ENCODE measurements at places on chromosomes 16 and 17.
A peak's percentile ranks its signal among the peaks of the same experiment; 100 is the strongest.

DNA sequence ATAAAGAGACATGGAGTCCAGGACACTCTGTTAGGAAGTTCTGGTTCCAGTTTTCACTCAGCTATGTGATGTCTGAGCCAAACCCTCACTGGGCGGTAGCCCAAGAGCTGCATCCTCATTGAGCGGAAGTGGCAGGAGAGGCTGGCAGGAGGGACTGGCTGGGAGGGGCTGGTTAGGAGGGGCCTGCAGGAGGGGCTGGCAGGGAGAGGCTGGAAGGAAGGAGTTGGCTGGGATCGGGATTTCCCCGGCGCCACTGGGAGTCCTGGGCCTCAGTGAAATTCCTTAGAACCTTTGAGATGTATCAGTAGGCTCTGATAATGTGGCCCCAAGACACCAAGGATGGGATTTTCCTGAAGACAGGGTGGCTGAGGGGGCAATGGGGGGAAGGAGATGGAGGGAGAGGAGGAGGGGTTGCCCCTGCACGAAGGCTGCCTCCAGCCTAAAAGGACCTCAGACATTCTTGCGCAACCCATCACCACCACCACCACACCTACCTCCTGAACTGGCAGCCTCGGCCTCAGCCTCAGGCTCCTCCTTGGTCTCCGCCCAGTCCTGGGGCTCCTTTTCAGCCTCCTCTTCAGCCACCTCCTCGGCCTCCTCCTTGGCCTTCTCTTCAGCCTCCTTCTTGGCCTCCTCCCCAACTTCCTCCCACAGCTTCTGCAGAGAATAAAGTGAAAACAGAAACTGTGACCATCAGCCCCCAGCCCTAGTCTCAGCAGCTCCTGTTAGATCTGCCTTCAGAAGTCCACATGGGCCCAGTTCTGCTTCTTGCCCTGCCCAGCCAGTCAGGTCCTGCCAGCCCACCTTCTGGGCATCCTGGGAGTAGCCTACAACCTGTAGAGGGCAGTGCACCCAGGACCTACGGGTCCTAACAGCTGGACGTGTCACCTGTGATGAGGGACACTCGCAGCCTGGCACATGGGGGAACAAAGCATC lies 31.7 kb downstream of the CNGB1 start:
- no peak for DNase-seq

- DNase-seq, result no peak
Observed at GRCh38 chr17:45293413-45294211, 23.2 kb downstream of the MAP3K14 start.

DNA sequence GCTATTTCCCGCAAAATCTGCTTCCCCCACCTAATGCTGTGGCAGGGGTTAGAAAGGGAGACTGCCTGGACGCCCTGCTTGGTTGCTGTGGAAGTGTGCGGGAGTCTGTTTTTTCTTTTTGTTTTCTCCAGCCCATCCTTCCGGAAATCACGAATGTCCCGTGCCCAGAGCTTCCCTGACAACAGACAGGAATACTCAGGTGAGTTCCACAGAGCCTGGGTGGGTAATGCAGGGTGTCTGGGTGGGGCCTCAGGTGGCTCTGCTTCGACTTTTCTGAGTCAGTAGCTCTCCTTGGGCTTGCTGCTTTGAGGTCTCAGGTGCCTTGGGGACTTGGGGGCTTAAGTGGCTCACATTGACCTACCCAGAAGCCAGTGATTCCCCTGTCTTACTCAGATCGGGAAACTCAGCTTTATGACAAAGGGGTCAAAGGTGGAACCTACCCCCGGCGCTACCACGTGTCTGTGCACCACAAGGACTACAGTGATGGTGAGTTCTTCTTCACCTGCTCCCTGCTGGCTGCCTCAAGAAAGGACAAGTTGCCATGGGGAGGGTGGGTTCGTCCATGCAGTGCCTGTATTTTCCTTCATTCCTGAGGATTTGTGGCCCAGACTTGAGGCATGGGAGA lies 11.4 kb downstream of the LIMD2 start:
- DNase-seq, result no peak

DNA sequence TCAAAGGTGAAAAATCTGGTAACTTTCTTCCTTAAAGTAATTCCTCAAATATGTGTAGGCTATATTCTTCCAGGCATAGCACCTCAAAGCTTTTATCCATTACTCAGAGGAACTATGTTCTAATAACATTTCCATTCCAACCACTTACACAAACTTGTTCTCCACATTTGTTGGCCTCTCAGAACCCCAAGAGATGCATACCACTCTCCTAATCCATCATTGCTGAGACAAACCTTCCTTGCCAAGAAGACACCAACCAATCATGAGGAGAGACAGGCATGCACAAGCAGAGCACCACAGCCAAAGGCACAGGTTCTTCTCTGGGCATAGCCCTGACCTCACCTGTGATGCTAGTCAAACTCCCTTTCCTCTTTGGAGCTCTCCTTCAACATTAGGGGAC lies 20.9 kb downstream of the CDH11 start:
- DNase-seq, result no peak

DNA sequence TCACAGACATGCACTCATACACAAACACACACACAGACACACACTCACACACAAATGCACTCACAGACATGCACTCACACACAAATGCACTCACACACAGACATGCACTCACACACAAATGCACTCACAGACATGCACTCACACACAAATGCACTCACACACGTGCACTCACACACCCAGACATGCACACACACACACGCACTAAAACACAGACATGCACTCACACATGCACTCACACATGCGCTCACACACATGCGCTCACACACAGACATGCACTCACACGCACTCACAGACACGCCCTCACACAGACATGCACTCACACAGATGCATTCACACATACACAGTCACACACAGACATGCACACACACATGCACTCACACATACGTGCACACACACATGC lies 2.7 kb upstream of the ZNF469 start:
- no peak for DNase-seq

GRCh38 chr17:21815352-21816063 lies 123.2 kb downstream of the KCNJ18 start:
- DNase-seq, result no peak

DNA sequence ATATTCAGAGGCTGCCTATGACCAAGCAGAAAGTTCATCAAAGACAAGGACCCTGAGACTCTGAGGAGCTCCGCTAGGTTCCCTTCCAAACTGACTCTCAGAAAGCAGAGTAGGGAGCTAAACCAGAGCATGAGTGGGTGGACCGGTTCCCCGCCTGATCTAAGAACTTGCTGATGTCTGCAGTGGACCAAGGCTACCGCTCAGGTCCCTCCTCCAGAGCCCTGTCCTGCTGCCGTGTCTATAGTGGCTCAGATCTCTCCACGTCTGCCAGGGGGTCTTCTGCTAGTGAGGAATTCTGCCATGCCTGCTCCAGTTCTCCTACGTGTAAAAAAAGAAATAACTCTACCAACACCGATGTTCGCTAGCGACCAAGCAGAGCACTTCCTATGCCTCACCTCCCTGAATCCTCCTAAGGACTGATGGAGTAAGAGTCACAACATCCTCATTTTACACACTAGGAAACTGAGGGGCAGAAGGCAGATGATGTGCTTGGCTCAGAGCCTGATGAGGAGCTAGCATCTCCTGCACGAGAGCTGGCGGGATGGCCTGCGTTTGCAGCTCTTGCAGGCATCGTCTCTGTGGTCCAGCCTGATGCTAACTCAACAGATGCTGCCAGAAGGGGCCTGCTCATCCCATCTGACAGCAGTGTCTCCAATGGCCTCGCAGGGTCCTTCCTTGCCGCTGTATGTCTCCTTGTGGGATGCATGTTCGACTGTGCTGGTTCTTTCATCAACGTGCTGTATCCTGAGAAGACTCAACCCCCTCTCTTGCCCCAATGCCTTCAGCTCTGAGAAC lies 265.5 kb downstream of the C16orf95 start:
- DNase-seq, result no peak

- DNase-seq, result no peak
Observed at GRCh38 chr17:79919862-79920720, 80.9 kb upstream of the CBX4 start.

DNA sequence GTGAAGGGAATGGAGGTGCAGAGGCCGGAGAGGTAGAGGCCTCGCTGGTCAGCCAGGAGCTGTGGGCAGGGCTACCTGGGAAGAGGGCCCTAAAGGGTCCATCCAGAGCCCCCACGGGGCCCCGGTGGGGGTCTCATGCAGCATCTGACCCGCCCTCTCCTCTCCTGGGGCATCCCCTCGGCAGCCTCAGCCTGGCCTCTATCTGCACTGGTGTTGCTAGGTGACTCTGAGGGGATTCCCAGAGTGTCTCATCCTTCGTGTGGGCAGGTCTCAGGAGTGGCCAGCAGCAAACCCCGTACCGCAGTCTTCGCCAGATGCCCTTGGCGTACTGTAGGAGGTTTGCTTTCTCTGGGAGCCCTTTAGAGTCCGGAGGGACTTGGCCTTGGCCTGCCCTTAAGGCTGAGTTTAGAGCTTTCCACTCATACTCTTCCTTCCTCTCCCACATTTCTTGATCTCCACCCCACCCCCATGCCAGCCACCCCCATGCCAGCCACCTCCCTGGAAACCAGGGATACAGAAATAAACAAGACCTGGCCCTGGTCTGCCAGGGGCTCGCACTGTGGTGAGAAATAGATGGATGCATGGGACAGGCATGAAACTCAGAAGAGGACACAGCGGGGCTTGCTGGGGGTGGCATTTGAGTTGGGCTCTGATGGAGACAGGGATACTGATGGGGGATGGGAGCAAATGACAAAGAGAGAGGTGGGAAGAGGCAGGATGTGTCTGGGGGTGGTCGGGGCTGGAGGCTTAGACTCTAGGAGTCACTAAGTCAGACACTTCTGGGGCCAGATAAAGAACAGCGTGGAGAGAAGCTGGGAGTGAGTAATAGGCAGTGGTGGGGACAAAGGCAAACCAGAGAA lies 9.9 kb downstream of the SLC5A10 start:
- no peak for DNase-seq

GRCh38 chr16:27235938-27236245 lies 32.6 kb downstream of the KDM8 start:
- no peak for DNase-seq

GRCh38 chr16:12519986-12520385 lies 283.7 kb downstream of the CPPED1 start:
- DNase-seq, result no peak

- peak; percentile 100 for DNase-seq
Observed at GRCh38 chr16:3150346-3151218, 15.8 kb downstream of the ZNF213 start.

- DNase-seq, result no peak
Observed at GRCh38 chr16:3474136-3474779, 21.0 kb downstream of the C16orf90 start.

DNA sequence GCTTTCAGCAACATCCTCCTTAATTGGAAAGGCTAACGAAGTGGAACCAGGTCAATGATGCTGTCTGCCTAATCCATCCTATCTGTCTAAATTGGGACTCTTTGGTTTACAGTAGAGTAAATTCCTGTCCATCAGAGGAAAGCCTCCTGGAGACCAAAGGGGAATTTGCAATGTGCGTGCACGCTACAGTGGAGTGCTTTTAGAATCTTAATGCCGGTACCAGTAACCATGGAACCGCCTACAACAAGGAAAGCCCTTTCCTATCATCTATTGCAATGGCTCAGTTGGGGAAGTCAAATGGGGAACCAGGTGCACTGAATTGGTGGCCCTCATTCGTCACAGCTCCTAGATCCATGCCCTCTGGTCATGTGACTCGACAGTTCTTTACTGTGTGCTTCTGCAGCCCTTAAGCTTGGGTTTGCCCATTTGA lies 110.1 kb downstream of the XYLT1 start:
- DNase-seq, result no peak

DNA sequence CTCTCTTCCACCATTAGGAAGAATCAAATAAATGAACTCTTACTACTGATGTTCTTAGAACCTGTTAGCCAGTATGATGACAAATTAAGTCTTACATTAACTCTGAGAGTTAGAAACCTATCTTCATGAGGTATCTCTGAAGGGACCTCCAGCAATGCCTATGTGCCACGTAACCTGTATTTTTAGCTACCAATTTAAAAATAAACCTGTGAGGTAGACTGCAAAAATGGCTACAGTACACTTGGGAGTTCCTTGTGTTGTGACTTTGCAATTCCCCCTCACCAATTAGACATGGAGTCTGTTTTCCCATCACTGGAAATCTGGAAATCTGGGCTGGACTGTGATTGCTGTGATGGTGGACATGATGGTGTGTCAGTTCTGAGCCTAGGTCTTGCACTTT lies 143.7 kb upstream of the MPHOSPH6 start:
- DNase-seq, result no peak

DNA sequence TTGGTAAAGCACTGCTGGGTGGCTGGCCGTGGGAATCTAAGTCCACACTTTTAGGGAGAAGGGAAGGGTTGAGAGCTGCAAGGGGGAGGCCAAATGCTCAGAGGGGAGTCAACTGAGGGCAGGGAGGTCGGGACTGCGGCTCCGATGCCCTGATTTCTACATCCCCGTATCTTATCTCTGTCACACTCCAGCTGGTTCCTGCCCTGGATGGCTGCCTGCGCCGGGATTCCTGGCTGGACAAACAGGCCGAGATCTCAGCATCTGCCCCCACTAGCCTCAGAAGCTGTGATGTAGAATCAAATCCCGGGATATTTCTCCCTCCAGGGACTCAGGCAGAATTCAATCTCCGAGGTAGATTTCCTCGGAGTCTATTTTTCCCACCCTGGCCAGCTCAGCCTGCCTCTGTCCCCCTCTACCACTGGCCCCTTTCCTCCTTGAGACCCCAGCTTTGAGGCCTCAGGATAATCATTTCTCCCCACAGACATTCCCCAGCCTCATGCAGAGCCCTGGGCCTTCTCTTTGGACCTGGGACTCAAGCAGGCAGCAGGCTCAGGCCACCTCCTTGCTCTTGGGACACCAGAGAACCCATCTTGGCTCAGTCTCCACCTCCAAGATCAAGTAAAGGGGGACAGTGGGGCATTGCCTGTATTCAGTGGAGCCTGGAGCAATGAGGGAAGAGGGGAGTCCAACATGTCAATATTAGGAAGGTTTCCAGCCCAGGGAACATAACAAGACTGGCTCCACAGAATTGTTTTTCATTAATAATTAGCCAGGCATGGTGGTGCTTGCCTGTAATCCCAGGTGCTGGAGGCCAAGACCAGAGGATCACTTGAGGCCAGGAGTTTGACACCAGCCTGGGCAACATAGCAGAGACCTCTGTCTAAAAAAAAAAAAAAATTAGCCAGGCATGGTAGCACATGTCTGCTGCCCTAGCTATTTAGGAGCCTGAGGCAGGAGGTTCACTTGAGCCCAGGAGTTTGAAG lies 1.8 kb downstream of the SHBG start:
- DNase-seq, result no peak

GRCh38 chr17:9209347-9209746 lies 188.0 kb downstream of the NTN1 start:
- DNase-seq, result no peak

- DNase-seq, result peak; percentile 88
Observed at GRCh38 chr17:4948166-4948930, at the start of gene PFN1. Gene PFN1 (minus strand): TSS chr17:4948530. CDS start chr17:4948394, 136 bp downstream.

DNA sequence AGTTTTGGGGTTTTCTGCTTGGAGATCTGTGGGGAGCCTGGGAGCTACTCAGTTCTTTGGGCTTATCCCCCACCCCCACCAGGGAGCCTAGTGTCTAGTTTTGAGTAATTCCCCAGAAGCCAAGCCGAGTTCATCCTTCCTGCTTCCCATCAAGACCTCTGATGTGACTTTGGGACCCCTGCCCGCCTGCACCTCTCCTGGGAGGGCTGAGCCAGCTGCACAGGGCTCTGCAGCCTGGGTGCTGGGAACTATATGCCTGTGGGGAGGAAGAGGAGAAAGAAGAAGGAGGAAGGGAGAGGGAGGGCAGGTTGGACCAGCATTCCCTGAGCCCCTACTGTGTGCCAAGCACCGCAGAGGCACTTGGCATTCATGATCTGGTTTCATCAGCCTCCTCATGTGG lies 178.9 kb downstream of the TMEM132E start:
- DNase-seq, result no peak

All from stimulated activated CD4-positive, alpha-beta T cell treated with anti-CD3 and anti-CD28 coated beads, Interleukin-12 subunit alpha, Interleukin-12 subunit beta, amount 100 ng/mL, for 24 hours (primary cell).